Inflammatory macrophage treated with lipopolysaccharide for 1 hour (primary cell): ENCODE measurements at places on chromosomes 13 and 19.

- DNase-seq, result no peak
Measured at GRCh38 chr13:61286148-61286745, 129.4 kb downstream of the PCDH20 start.

GRCh38 chr13:114129649-114130062, 2.8 kb downstream of the RASA3 start:
- DNase-seq, result no peak

- DNase-seq, result no peak
Measured at GRCh38 chr19:54928299-54928698, 19.0 kb downstream of the NLRP7 start.

DNA sequence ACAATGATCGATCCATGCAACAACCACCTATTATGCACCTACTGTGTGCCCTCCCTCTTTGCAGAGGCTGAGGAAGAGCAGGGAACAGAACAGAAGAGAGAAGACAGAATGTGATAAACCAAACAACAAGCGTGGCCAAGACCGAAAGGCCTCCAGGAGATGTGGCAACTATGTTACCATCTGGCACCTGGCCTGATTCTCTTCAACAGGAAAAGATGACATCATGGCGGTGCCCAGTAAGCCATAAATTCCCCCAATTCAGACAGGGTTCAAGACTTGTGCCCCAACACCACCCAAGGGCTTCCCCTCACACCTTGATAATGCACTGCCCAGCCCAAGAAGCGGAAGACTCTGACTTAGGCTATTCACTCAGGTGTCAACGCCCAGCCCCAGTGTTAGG, 44.3 kb downstream of the SLC7A1 start:
- no peak for DNase-seq

- DNase-seq, result no peak
Measured at GRCh38 chr19:10189616-10190015, 5.1 kb downstream of the DNMT1 start.

- peak; percentile 13 for DNase-seq
Measured at GRCh38 chr13:24670961-24671381, 9.2 kb upstream of the ATP12A start.

DNA sequence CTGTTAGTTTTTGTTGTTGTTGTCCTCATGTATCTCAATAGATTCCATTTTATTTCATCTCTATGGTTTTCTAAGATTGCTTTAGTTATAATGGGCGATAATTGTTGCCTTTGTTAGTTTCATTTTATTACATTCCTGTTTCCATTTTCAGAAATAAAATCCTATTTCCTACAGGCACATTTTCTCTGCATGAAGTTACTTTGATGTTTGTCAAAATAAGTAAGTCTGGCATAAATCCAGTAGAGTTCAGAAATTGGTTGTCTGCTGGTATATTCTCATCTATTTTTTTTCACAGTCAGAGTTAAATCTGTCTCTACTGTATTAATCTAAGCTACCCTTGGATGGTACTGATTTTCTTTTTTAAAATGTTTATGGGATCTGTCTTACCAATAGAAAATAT, 204.1 kb downstream of the MYO16 start:
- no peak for DNase-seq

DNA sequence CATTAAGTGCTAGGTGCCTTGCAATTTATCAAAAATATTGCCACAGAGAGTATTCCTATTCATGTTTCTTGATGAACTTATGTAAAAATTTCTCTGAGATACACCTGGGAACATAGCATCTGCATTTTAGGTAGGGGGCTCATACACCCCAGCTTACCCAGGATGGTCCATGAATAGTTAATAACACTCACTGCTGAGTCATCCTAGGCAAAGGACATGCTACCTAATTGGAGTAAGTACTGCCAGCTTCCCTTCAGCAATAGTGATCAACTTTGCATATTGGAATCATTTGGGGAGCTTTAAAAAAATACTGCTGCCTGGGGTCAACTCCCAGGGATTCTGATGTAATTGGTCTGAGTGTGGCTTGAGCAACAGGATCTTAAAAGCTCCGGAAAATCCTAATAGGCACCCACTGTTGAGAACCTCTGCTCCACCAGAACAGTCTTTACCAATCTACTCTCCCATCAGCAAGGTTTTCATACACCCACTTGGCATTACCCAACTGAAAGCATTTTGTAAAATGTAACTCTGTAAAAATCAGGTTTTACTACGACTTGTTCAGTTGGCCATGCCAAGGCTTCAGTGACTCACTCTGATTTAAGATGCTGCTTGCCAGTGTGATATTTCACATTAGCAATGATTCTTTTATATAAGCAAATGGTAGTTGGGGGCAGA, 67.2 kb upstream of the FNDC3A start:
- peak; percentile 51 for DNase-seq

GRCh38 chr19:46717716-46718143, 816 bp upstream of the PRKD2 start:
- no peak for DNase-seq

DNA sequence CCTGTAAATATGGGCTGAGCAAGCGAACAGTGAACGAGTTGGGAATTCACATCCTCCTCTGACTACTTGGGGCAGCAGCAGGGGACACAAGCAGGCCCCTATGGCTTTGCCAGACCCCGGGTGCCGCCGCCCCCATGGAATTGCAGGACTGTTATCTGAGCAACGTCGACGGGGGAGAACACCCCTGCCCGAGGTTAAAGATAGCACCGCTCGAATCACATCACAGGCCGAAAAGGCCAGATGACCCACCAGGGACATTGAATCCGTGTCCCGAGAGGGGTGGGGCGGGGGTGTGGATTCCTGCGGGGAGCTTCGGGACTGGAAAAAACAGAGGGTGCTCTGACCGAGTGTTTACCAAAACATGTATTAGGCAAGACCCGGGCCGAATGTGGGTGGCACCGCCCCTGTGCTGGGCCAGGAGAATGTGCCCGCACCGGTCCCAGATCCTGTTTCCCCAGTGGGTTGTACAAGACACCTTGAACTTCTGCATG, 9.1 kb downstream of the FEM1A start:
- no peak for DNase-seq

GRCh38 chr19:1618157-1619093, 13.2 kb upstream of the UQCR11 start:
- DNase-seq, result no peak

- no peak for DNase-seq
Measured at GRCh38 chr13:101572456-101572855, 120.0 kb downstream of the ITGBL1 start.

DNA sequence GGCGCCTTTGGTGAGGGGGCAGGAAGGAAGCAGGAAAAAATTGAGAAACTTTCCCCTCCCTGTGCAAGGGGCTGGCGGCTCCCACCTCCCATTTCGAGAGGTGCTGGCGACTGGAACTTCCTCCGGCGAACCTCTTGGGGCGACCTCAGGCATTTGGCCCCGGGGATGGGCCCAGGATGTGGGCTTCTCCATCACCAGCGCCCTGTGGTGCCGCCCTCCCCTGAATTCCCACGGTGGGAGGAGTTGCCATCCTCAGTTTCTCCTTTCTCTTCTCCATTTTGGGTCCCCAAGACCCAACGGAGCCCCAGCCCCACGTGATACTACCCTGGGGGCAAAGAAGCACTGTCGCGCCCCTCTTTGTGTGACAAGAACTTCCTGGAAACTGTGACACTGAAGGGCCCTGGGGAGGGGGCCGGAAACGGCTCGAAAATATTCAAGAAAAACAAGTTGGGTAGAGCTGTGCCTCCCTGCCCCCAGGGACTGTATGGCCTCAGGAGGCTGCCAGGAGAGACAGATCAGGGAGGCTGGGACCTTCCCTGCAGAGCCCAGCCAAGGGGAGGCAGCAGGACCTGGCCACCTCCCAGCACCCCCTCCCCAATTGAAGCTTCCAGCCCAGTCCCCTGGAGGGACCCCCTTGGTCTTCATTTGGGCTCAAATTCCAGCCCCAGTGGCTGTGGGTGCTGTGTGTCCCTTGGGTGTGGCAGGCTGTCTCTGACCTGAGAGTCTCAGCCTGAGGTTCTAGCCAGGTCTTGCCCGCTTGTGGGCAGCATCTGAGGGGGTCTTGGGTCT, 16.2 kb upstream of the AP1M2 start:
- DNase-seq, result no peak

DNA sequence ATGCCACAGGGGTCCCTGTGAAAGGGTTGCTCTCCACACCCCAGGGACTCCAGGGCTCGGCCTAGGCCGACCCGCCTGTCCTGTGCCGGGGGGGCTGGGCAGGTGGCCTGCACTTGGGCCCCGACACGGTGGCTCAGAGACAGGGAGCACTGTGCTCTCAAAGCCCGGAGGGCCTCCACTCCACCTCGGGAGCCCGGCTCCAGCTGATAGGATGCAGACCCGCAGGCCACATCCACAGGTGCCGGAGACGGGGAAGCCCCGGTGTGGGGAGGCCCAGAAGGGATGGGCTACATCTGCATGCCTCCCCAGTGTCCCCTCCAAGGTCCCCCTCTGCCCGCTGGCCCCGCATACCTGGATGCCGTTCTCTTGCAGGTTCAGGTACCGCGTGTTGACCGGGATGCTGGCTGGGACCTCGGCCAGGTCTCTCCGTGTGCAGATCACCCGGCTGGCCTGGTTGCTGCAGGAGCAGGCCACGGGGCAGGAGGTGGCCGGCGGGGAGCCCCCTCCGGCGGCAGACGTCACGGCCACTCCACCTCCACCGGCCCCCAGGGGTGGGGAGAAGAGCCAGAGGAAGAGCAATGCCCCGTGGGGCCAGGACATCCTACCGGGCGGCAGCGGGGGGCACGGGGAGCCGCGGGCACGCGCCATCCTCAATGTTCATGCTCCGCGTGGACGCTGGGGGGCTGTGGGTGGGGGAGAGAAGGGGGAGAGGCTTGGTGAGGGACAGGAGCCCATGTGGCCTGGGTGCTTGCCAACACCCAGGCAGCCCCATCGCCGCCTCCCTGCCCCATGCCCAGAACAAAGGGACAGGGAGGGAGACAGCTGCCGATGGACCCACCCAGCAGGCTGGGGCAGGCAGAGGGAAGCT, 19.8 kb downstream of the LRRC4B start:
- DNase-seq, result no peak

DNA sequence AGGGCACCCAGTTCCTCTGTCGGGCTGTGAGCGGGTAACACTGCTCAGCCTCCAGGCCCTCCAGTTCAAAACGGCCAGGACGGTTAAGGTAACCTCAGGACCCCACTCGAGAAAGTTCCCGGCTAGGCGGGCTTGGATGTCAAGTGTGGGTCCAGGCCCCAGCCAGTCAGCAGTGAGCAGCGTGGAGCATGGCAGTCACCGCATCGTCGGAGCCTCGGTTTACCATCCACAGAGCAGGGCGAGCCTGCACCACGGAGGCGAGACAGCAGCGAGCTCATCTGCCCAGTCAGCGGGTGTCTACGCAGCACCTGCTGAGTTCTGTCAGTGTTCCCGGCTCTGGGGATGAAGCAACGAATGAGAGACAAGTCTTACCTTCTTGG, 8.0 kb upstream of the CNOT3 start:
- no peak for DNase-seq

DNA sequence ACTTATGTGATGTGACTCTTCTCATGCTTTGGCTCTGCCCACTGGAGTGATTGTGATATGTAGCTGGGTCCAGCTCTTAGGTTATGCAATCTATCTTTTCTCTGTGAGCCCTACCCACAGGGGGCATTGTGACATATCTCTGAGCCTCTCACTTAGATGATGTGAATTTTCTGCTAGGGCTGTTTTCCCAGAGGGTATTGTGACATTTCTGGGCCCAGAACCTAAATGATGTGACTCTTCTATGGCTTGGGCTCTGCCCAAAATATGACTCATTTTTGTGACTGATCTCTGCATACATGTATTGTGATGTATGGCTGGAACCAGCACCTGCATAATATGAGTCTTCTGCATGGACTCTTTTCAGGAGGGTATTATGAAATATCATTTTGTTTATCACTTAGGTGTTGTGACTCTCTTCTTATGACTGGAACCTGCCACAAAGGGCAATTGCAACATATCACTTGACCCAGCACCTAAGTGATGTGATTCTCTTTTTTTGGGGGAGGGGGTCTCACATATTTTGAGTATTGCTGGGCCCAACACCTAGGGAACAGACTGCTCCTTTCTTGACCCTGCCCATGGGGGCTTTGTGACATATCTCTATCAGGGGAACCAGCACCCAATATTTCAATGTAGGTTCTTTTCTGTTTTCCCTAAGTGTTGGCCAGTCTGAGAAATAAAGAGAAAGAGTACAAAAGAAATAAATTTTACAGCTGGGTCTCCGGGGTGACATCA, 12.1 kb upstream of the ZNF254 start:
- peak; percentile 13 for DNase-seq

DNA sequence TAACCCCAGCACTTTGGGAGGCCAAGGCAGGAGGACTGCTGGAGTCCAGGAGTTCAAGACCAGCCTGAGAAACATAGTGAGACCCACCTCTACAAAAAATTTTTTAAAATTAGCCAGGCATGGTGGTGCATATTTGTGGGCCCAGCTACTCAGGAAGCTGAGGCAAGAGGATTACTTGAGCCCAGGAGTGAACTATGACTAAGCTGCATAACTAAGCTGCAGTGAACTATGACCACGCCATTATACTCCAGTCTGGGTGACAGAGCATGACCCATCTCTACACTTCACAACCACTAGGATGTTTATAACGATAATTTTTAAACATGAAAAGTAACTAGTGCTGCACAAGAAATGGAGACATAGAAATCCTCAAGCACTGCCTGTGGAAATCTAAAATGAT, 352.7 kb upstream of the SGCG start:
- DNase-seq, result no peak

GRCh38 chr13:50141375-50141975, 126.2 kb downstream of the KCNRG start:
- peak; percentile 82 for DNase-seq

GRCh38 chr19:41114132-41114531, at the start of gene CYP2F1:
CYP2F1 (plus strand) TSS chr19:41114432; CDS start chr19:41116189, 1,757 bp downstream.
- no peak for DNase-seq

- no peak for DNase-seq
Measured at GRCh38 chr19:23851966-23852365, 62.7 kb upstream of the ZNF726 start.

DNA sequence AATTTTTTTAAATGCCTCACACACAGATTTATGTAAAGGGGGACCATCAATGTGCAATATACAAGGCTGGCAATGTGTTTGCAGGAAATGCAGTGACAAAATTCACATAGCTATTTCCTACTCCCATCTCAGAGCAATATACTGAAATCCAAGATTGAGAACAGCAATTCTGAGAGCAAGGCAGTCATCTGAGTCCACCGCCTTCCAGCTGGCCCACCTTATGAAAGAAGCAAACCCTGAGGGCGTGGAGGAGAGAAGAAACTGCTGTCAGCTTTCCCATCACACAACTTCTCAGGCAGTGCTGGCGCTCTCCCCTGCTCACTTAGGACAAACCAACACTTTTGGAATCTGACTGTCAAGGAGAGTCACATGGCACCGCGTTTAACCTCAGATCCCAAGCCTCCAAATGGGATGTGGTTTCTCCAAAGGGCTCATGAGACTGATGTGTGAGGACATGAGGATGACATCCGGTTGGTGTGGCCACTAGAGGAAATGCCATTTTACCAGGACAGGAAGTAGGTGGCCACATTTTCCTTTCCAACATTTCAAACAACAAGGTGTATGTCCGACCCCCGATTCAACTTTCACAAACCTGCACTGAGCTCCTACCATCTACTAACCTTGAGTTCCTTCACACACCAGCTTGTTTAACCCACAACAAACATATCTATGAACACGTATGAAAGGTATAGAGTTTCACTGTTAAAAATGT, 3.7 kb upstream of the DOCK9 start:
- DNase-seq, result no peak

GRCh38 chr13:85755123-85755522, 44.1 kb downstream of the SLITRK6 start:
- no peak for DNase-seq

- no peak for DNase-seq
Measured at GRCh38 chr19:51676566-51677083, 16.5 kb upstream of the SPACA6 start.
